ENCODE measurements at places on chromosomes 1 and 21. TPM values are rescaled to one million over a fixed set of nuclear protein-coding genes. Genes with fewer than 3 reads are reported as not detected.

DNA sequence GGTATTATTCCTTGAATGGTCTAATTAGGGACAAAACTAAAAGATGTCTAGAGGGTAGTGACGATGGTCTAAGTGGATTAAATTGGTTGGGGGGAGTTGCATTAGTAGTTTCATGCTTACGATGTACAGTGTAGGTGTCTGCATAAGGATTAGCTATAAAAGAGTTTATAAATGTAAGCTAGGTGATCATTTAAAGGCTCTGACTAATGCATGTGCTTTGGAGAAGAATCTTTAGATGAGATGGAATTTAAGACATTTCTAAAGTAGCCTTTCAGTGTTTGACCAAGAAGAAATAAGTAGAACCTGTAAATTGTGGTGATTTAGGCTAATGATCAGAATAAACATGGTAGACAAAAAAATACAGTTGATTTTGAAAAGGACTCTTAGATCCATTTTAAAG, 7.4 kb downstream of the SYT14 start:
- DNase-seq, result no peak

The ROR1 gene
- total RNA-seq, result 34.7 TPM

GRCh38 chr1:199160521-199161318, 521.9 kb downstream of the PTPRC start:
- DNase-seq, result no peak

DNA sequence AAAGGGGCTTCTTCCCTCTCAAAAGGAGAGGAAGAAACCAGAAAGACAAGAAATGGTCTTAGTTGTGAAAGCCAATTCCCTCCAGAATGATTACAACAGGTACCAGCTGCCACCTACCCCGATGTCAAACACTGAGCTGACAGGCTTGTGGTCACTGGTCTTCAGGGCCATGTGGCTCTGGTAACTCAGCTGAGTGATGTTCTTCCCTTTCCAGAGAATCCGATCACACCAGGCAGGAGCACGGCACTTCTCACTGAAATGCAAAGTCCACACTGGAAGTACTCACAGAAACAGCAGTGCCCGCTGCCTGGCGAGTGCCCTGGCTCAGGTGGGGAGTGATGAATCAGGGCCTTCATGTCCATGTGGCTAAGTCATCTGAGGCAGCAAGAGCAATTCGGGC, 18.7 kb upstream of the MTF1 start:
- no peak for DNase-seq

The PIK3R3 gene
- total RNA-seq, result 8.4 TPM

Measured in HT-29 (cell line).